PC-3 (cell line): ENCODE measurements at places on chromosomes 6 and 20.

DNA sequence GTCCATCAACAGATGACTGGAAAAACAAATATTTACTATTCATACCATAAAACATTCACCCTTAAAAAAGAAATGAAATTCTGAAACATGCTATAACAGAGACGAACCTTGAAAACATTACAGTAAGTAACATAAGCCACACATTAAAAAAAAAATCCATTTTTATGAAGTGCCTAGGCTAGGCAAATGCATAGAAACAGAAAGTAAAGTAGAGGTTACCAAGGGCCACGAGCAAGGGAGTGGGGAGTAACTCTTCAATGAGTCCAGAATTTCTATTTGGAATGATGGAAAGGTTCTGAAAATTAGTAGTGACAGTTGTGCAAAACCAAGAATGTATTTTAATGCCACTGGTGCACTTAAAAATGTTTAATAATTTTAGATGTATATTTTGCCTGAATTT lies 47.7 kb downstream of the STAU1 start:
- DNase-seq, result no peak

- peak; percentile 68 for DNase-seq
Observed at GRCh38 chr6:82364087-82365015, 734 bp downstream of the TPBG start.

- no peak for DNase-seq
Observed at GRCh38 chr20:48711696-48712464, 115.9 kb downstream of the PREX1 start.

- peak; percentile 38 for DNase-seq
Observed at GRCh38 chr6:21305893-21306332, 287.6 kb upstream of the SOX4 start.

DNA sequence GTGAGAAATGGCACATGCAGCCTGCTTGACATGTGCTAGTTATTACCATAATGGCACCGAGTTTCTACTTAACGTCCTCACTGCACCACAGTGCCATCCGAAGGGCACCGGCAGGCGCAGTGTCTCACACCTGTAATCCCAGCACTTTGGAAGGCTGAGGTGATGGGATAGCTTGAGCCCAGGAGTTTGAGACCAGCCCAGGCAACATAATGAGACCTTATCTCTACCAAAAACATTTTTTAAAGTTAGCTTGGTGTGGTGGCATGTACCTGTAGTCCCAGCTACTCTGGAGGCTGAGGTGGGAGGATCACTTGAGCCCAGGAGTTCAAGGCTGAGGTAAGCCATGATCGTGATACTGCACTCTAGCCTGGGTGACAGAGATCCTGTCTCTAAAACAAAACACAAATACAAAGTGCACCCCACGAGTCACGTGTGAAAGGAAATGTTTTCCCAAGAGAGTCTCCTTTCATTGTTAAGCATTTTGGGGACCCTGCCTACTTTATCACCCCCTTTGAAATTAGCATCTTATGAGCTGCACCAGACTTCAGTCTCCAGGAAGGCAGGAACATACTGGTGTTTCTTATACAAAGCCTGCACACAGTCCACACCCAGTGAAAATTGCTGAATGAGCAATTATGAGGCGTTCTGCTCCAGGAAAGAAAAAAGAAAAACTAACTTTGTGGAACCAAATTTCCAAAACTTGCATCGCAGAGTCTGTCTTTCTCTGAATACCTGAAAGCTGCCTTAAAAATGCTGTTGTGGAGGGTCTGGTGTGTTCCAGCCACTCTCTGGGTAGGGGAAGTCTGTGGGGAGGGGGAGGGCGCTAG lies 47.1 kb upstream of the FOXQ1 start:
- no peak for DNase-seq

DNA sequence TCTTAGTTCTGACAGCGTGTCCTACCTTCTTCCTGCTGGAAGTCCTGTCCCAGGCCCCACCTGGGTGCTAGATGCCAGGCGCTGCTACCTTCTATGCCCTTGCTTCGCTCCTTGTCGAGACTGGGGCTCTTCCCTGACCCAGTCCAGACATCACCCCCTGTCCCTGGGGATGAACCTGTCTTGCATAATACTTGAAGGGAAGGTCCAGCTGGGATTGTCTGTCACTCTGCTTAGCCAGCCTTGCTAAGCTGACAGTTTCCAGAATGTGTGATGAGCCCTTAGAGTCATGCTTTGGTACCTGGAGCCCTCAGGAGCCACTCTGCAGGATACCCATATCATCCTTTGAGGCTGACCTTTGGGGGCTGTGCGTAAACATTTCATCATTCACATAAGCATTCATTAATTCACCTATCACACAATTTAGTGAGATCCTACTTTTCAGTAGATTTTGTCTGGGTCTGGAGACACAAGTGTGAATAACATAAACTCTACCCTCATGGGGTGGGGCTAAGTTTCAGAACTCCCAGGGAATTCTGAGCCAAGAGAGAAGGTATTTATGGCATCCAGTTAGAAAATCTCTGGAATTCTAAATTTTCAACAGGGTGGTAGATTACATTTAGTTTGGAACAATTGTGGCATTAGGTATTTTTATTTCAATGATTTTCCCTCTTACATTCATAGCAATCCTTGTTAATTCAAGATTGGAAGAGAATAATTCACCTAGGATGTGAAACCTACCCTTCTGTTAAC lies 151.1 kb upstream of the HDAC2 start:
- DNase-seq, result no peak

- no peak for DNase-seq
Observed at GRCh38 chr6:34074064-34074742, 71.7 kb downstream of the GRM4 start.
